ENCODE measurements at places on chromosomes 1 and 21. TPM values are rescaled to one million over a fixed set of nuclear protein-coding genes. Genes with fewer than 3 reads are reported as not detected.

DNA sequence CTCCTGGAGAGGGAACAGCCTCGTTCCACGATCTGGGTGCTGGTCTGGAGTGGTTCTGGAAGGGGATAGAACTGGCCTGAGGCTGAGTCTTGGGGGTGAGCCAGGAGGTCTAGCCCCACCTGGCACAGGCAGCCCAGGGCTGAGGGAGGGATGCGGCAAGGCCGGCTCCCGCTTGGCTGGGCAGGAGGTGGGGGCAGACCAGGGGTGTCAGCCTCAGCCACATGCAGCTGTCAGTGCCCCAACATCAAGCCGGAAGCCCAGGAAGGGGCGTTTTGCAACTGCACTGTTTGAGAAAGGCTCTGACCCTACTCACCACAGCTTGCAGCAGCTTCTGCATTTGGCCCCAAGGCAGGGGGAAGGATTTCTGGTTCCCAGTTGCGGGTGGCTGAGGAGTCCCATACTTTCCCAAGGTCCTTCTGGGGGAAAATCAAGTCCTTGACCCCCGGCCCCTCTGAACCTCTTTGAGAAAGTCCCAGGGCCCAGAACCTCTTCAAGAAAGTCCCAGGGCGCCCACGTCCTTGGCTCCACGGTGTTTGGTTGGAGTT is 2.0 kb downstream of the EFHD2 start:
- no peak for DNase-seq

DNA sequence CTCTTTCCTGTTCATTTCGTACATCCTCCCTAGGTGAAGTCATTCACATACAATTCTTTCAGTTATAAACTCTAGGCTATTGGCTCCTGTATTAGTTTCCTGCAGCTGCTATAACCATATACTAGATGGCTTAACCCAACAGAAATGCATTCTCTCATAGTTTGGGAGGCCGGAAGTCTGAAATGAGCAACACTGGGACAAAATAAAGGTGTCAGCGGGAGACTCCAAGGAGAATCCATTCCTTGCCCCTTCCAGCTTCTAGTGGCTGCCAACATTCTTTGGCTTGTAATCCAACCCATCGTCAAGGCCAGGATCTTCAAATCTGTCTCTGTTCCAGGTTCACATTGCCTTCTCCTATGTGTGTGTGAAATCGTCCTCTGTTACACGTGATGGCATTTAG is 71.3 kb downstream of the TOR3A start:
- DNase-seq: no peak

- DNase-seq: no peak
Observed at GRCh38 chr1:64539781-64540218, 69.9 kb downstream of the CACHD1 start.

MEGF6 gene
- total RNA-seq: 61.1 TPM

DNA sequence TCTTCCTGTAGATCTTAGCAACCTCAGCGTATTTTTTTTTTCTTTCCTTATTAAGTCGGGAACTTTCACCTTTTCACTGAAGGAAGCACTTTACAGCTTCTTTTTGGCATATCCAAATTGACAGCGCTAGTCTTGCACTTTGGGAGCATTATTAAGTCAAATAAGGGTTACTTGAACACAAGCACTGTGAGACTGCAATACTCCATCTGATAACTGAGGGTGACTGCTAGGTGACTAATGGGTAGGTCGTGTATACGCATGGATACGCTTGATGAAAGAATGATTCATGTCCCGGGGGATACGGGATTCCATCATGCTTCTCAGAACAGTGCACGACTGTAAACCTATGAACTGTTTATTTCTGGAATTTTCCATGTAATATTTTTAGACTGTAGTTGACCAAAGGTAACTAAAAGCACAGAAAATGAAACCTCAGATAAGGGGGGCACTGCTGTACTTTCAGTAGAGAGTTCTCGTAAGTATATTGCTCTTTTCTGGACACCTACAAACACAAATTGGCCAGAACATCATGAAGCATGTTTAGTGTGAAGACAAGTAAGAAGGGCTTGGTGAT is 364.7 kb downstream of the SMYD3 start:
- no peak for DNase-seq

GRCh38 chr1:180117764-180118116 is 36.9 kb upstream of the QSOX1 start:
- no peak for DNase-seq

C1orf50 gene
- total RNA-seq: 4.3 TPM

DNA sequence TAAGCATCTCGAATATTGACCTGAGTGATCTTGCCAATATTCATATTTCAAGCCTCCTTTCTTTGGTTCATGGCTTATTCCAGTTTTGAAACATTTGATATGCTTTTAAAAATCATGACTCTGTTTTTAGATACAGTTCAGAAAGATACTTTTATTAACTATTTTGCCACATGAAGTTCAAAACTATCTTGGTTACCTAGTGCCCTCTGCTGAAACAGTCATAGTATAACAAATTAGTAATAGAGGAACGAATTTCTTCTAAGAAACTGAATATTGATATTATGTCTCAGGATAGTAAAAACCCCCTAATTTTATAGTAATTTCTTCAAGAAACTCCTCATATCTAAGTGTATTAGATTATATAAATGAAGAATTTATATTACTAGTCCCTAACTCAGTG is 52.6 kb upstream of the RC3H1 start:
- DNase-seq: no peak

- no peak for DNase-seq
Observed at GRCh38 chr21:36261459-36261858, 58.5 kb upstream of the MORC3 start.

ITLN2 gene
- not detected for total RNA-seq

DNA sequence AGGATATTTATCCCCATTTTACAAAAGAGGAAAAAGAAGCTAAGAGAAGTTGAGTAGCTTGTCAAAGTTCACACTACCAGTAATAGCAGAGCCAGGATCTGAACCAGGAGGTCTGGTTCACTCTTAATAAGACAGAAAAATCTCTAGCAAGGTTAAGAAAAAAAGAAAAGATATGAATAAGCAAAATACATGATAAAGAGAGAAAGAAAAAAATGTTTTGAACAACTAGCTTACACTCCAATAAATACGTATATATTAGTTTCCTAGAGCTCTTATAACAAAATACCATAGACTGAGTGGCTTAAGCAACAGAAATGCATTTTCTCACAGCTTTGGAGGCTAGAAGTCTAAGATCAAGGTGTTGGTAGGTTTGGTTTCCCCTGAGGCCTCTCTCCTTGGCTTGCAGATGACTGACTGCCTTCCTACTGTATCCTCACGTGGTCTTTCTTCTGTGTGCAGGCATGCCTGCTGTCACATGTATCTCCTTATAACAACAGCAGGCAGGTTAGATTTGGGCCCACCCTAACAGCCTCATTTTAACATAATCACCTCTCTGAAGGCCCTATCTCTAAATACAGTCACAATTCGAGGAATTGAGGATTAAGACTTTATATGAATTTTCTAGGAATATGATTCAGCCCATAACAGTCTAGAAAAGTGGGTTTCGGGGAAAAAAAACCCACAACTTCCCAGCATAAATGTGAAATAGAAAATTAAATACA is 60.4 kb downstream of the LEPR start:
- no peak for DNase-seq
